ENCODE measurements at places on chromosomes 13 and 19.

DNA sequence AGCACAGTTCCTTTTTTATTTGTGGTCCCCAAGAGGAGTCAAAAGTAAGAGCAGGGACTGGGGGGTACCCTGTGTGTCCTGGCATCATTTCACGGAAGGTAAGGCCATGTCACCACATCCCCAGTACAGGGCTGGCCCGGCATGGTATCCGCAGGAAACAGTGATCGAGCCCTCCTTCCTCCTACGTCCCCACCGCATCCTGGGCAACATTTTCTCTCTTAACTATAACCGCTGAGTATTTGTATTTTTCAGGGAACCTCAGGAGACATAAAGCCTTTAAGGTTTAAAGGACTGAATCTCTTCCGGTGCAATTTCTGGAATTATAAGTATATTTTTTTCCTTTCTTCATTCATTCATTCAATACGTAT lies 13.6 kb upstream of the LATS2 start:
- DNase-seq: peak; percentile 62

DNA sequence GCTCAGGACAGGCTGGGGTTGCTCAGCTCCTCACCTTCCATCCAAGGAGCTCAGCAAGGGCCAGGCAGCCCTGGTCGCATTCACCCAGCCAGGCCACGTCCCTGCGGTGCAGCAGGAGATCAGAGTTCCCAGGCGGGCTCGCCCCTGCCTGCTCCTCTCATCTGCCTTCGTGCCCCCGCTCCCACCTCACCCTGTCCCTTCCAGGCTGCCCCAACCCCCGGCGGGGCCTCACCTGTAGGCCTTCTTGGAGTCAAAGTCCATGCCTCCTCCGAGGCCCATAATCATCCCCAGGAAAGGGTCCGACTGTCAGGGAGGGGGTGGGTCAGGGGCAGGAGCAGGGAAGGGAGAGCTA lies 1.3 kb upstream of the RINL start:
- no peak for DNase-seq

- DNase-seq: no peak
These were observed 25.0 kb downstream of the DACH1 start for GRCh38 chr13:71842003-71842402.

DNA sequence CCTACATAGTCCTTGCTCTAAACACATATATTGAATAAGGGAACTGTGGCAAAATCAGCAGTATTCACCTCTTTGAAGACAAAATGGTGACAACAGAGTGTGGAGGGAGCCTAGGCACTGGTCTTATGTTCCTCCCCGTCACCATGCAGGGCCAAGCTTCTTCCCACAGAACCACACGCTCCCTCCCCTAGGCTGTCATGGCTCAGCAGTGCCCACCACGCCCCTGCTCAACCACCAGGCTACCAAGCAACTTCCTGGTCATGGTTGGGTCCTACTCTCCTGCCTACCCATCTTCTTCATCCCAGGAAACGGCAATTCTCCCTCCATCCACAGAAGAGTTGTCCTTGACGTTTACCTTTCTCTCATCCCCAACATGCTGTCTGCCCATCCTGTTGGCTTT lies 126.1 kb downstream of the CRYL1 start:
- DNase-seq: no peak

DNA sequence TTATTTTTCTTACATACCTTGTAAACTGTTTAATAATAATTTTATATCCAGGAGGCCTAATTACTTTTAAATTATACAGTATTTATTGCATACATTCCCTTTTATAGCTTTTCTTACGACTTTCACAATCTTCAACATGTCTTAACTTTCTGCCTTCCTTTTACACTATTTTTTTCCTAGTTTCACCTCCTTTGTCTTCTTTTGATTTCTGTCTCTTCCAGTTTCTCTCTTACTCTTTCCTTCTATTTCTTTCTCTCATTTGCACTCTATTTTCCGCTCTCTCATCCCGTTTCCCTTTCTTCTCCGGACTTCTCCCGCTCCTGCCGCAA lies 11.5 kb downstream of the ZNF552 start:
- DNase-seq: no peak

GRCh38 chr19:55095260-55096060 lies 19.8 kb downstream of the EPS8L1 start:
- no peak for DNase-seq

DNA sequence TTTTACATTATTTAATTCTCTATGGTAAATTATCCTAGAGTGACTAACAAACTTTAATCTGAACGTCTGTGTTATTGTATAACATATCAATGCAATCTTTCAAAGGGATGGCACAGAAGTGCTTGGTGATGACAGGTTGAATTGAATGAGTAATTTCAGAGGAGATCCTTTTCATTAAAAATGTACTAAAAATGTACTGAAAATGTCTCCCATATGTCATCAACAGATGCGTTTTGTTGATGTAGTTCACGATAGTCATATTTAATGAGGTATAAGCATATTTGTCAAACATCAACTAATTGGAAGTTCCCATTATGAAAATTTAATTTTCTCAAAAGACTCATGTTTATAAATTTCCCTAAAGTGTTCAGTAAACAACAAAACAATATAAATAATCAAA lies 1434.7 kb upstream of the PCDH20 start:
- no peak for DNase-seq

- no peak for DNase-seq
These were observed 19.3 kb downstream of the GADD45B start for GRCh38 chr19:2495130-2495641.

GRCh38 chr13:42420304-42420703 lies 148.4 kb downstream of the AKAP11 start:
- peak; percentile 55 for DNase-seq

DNA sequence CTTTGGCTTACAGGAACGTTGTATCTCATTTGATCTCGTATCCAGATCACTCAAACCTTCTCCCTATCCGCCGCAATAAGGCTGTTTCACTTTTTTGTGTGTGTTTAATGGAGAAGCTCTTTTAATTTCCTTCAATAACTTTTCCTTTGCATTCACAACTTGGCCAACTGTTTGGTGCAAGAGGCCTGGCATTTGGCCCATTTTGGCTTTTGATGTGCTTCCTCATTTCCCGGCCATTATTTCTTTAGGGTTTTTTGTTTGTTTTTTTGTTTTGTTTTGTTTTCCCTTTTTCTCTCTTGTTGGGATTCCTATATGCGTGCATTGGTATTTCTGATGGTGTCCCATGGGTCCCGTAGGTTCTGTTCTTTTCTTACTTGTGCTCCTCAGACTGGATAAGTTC lies 6.1 kb upstream of the UPF3A start:
- DNase-seq: no peak

DNA sequence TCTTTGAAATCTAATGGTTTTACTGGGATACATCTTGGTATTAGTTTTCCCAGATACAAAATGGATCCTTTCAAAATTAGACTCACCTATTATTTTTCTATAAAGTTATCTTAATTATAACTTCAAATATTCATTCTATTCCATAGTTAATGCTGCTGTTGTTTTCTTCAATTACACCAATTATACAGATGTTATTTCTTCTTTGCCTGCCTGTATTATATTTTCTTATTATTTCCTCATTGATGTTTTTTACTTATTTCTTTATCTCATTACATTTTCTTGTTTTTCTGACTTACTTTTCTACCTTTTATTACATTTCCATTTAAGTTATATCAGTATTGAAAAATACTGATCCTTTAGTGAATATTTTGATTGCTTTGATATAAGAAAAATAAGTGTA lies 40.9 kb downstream of the SPACA7 start:
- DNase-seq: no peak

DNA sequence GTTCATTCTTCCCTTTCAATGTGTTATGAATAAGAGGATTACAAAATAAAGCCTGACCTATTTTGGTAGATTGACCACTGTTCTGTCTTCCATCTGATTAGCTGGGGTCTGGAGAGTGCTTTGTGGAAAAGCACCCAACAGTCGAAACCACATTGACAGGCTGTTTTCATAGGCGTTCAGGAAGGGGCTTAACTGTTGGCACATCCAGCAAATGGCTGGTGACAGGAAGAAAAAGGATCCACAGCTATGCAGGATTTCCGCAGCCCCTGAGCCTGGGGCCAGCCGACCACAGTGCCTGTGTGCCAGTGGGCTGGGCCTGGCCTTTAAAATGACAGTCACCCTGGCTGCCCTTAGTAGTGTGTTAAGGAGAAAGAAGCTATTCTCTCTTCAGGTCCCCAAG lies 113.3 kb downstream of the SIPA1L3 start:
- no peak for DNase-seq

DNA sequence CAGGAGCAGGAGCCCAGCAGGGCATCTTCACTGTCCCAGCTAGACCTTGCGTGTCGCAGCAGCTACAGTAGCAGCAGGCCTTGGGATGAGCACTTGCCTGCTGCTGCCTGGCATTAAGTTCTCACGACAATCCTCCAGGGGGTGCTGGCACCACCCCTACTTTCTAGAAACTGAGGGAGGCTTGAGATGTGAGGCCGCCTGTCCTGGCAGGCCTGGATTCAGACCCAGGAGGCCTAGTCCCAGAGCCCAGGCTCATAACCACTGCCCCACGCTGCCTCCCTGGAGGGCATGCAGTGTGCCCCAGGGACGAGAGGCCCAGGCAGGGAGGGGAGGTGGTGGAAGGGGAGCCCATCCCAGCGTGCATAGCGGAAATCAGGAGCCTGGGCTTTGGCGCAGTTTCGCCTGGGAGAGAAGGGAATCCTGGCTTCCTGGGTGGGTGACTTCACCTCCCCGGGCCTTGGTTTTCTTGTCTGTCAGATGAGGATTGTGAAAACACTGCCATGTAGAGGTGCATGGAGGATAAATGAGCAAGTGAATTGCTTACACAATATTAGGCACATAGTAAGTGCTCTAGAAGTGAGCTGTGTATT lies 26.1 kb downstream of the PPP5C start:
- DNase-seq: no peak

GRCh38 chr19:41997851-41998229 lies 3.8 kb upstream of the ATP1A3 start:
- no peak for DNase-seq

- peak; percentile 22 for DNase-seq
These were observed 172.5 kb downstream of the ITGBL1 start for GRCh38 chr13:101624981-101625380.

- no peak for DNase-seq
These were observed 28.5 kb upstream of the TEX29 start for GRCh38 chr13:111291908-111292307.

DNA sequence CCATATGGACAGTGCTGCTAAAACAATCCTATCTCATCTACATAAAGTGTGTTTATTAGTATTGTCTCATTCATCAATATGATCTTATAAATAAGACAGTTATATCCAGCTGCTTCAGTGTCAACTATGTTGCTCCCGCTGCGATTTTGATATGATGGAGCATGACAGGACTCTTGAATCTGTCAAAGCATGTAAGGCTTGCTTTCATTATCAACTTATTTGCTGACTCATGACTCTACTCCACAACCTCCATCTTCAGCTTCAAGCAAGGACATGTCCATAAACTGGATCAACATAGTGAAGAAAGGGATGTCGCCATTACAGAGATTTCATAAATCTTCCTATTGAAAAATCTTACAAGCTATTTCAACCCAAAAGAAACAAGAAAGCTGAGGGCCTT lies 2812.6 kb downstream of the PCDH9 start:
- DNase-seq: no peak

GRCh38 chr13:92896842-92897241 lies 329.8 kb upstream of the GPC6 start:
- no peak for DNase-seq

- no peak for DNase-seq
These were observed 3.6 kb downstream of the CDC42EP5 start for GRCh38 chr19:54469496-54469934.

DNA sequence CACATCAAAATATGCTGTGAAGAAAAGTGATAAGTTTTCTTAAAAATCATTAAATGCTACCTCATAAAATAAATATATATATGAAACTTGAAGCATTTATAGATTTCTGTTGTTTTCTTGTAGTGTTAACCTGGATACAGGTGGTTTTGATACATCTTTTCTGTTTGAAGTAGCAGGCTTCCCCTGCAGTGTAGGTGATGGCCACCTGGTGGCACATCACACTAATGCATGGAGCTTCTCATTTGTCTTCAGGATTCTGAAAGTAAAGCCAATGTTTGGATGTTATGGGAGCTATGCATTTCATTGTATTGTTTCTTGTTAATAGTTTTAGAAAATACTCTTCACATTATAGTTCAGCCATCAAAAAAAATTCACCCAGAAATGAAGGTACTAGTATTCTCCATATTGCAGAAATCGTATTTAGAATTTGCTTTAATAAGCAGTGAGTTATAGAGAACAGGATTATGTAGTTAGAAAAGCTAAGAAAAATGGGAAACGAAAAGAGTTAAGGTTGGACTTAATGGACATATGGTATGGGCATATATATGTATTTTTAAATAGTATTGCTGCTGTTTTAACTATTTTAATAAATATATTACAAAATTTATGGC lies 18.7 kb downstream of the GPR180 start:
- no peak for DNase-seq
